ENCODE measurements at places on chromosomes 16 and 17.

GRCh38 chr17:67569873-67570272 is 147.9 kb upstream of the NOL11 start:
- no peak for DNase-seq

DNA sequence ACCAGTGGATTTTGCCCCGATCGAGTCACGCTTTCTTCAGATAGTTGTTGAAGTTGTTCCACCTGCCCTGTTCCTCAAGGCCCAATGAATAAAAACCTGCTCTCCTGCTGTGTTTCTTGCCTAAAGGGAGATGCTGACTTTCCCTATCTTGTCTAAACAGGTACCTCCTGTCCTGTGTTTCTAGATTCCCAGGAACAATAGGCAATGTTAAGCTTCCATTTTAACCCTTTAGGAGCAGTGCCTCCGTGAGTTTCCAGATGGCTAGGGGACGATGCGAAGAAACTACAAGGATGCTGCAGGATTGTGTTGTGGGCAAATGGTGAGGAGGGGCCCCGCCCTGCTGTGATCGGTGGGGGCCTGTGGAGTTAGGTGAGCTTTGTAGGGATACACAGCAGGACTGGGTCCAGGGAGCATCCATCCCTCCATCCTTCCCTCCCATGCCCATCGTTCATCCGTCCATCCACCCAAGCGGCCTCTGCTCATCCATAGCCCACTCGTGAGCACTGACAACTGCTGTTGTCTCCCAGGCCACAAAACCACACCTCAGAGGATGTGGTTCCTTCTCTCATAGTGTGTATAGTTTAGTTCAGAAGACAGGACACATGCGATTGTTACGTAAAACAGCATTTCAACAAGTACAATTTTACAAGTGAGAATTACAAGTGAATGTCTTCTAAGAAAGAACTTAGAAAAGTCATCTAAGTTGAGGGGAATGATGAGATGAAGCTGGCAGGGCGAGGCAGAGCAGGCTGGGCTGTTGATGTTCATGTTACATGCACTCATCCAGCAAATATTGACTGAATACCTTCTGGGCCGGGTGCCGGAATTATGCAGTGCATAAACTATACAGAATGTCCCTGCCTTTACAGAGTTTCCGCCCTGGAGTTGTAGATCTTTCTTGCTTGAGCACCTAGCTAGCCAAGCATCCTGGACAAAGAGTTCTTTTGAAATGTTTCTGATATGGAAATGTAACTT is 5.2 kb downstream of the ARSG start:
- DNase-seq, result no peak

- DNase-seq, result no peak
Measured at GRCh38 chr16:19929062-19929511, 44.4 kb upstream of the GPRC5B start.

GRCh38 chr17:55444471-55445441 is 23.1 kb upstream of the MMD start:
- DNase-seq, result no peak

GRCh38 chr17:1830288-1830687 is 483 bp downstream of the RPA1 start:
- DNase-seq, result no peak

GRCh38 chr16:53220585-53220984 is 165.8 kb downstream of the CHD9 start:
- no peak for DNase-seq

DNA sequence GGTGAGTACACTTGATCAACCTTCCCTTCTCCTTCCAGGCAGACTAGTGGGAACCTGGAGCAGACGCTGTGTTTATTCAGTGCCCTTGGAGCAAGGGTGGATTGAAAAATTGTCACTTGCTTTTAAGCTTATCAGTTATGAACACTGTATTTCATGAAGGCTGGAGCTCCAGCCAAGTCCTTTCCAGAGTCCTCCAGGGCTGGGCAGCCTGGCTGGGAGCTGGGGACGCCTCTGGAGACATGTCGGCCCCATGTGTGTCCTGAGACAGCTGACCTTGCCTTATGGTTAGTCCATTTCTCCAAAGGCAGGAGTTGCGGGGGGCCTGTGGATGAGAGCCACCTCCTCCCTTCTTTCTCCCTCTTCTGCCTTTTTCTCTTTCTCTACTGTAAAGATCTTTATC is 67.0 kb downstream of the RAP1GAP2 start:
- DNase-seq, result no peak

DNA sequence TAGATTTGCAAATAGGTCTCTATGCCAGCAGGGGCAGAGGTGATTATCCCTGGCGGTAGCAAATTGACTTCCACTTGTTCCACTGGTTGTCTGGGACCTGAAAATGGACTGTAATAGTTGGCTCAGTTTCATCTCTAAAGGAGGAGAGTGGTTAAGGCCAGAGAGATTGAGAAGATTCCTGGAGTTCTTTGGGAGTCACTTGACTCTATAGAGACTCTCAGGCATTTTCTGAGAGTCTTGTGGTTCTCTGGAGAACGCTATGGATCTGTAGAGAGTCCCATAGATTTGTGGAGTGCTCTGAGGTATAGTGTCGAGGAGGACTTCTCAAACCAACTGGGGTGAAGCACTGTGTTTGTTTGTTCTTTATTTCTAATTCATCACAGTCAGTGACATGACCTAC is 8.9 kb upstream of the PMP22 start:
- no peak for DNase-seq

GRCh38 chr17:79951361-79952264 is 84.1 kb downstream of the TBC1D16 start:
- DNase-seq, result no peak

DNA sequence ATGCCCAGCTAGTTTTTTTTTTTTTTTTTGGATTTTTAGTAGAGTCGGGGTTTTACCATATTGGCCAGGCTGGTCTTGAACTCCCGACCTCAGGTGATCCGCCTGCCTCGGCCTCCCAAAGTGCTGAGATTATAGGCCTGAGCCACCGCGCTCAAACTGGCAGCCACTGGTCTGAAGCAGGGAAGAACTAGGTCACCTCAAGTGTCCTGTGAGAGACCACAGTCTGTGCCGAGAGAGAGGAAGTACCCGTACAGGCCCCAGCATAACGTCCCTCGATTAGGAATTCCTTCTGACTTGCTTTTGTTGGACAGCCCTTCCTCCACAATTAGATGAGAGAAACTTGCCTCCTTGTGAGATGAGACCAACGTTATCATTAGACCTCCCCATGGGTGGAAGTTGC is 13.7 kb upstream of the CD300E start:
- no peak for DNase-seq

DNA sequence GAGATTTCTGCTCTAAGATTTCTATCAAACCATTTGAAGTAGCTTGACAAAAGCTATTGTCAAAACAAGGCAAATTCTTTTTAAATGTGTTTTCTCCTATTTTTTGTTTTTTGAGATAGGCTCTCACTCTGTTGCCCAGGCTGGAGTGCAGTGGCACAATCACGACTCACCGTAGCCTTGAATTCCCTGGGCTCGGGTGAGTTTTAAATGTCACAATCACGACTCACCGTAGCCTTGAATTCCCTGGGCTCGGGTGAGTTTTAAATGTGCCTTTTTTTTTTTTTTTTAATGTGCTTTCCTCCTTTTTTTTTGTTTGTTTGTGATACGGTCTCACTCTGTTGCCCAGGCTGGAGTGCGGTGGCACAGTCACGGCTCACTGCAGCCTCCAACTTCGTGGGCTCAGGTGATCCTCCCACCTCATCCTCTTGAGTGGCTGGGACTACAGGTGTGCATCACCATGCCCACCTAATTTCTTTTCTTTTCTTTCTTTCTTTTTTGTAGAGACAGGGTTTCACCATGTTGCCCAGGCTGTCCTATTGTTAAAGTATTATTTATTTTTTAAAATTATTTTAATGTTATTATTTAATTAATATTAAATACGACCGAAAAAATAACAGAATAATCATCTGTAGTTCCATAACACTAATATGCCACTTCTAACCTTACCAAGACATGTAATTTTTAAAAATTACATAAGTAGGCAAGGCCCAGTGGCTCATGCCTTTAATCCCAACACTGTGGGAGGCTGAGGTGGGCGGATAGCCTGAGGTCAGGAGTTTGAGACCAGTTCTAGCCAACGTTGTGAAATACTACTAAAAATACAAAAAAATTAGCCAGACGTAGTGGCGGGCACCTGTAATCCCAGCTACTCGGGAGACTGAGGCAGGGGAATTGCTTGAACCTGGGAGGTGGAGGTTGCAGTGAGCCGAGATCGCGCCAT is 69.7 kb upstream of the FA2H start:
- no peak for DNase-seq

- DNase-seq, result no peak
Measured at GRCh38 chr17:27603880-27604794, 26.9 kb upstream of the LGALS9 start.

- no peak for DNase-seq
Measured at GRCh38 chr17:72182371-72182873, 61.6 kb downstream of the SOX9 start.

GRCh38 chr17:4176808-4177472 is 33.9 kb downstream of the CYB5D2 start:
- no peak for DNase-seq

- DNase-seq, result no peak
Measured at GRCh38 chr16:67395458-67396158, 2.3 kb upstream of the TPPP3 start.

- DNase-seq, result no peak
Measured at GRCh38 chr17:66965801-66966262, 1.3 kb downstream of the CACNG4 start.

- DNase-seq, result no peak
Measured at GRCh38 chr16:87006021-87006420, 311.2 kb downstream of the C16orf95 start.

DNA sequence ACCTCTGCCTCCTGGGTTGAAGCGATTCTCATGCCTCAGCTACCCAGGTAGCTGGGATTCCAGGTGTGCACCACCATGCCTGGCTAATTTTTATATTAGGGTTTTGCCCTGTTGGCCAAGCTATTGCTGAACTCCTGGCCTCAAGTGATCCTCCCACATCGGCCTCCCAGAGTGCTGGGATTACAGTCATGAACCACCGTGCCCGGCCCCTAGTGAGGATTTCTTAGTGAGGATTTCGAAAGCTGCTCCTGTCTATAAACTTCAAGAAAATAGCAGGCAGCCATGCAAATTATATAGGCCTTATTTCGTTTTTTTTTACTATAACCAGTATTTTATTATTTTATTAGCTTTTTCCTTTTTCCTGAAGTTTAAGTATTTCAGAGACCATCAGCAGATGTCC is 41.6 kb downstream of the EPN2 start:
- DNase-seq, result no peak

GRCh38 chr17:17093764-17094163 is 51.5 kb downstream of the MPRIP start:
- DNase-seq, result no peak

GRCh38 chr16:29837841-29838240 is 17.6 kb downstream of the MVP start:
- DNase-seq, result no peak

- DNase-seq, result no peak
Measured at GRCh38 chr16:84825896-84826557, 6.2 kb downstream of the CRISPLD2 start.

DNA sequence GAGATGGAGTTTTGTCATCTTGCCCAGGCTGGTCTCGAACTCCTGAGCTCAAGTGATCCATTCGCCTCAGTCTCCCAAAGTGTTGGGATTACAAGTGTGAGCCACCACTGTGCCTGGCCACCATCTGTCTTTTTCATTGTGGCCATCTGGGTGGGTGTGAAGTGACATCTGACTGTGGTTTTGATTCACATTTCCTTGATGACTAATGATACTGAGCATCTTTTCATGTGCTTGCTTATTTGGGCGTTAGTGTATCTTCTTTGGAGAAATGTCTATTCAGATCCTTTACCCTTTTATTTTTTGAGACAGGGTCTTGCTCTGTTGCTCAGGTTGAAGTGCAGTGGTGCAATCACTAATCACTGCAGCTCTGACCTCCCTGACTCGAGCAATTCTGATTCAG is 53.9 kb upstream of the ERN1 start:
- DNase-seq, result no peak

DNA sequence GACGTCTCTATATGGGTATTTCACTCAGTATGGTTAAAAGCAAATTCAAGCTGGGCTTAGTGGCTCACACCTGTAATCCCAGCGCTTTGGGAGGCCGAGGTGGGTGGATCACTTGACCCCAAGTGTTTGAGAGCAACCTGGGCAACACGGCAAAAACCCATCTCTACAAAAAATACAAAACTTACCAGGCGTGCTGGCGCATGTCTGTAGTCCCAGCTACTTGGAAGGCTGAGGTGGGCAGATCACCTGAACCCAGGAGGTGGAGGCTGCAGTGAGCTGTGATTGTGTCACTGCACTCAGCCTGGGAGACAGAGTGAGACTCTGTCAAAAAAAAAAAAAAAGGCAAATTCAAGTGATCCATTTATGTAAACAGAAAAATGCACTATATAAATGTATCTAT is 1.3 kb upstream of the TNFRSF17 start:
- DNase-seq, result no peak

- no peak for DNase-seq
Measured at GRCh38 chr16:85455534-85455933, 157.6 kb upstream of the GSE1 start.

DNA sequence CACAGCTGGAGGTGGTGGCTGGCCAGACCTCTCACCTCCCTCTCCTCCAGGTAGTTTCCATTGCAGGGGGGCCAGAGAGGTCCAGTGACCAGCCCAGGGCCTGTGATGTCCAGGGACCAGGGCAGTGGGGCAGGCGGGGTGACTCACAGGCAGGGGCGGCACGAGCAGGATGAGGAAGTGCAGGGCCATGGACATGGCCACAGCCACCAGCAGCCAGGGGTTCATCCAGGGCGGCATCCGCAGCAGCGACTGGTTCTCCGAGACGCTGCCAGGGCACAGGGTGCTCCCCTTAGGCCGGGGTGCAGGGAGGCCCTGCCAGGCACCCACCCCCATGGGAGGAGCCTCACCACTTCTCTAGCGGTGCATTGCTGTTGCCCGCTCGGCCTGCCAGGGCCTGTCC is 12.9 kb upstream of the P2RX1 start:
- no peak for DNase-seq

- no peak for DNase-seq
Measured at GRCh38 chr17:76927577-76927976, 59.4 kb downstream of the MGAT5B start.

DNA sequence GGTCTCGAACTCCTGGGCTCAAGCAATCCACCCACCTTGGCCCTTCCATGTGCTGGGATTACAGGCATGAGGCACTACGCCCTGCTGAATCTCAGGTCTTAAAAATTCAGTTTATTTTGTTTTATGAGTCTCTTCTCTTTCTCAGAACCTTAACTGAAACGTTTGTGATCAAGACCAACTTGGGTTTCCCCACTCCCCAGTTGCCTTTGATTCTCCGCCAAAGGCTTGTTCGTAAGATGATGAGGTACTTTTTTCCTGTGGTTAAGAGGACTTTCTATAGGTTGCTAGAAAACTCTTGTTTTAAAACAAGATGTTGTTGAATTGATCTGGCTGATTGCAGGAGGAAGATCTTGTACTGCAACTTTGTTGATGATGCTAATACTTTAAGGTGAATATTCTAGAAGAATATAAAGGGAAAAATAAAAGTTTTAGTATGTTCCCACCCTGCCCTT is 11.7 kb downstream of the ABCC1 start:
- DNase-seq, result no peak

DNA sequence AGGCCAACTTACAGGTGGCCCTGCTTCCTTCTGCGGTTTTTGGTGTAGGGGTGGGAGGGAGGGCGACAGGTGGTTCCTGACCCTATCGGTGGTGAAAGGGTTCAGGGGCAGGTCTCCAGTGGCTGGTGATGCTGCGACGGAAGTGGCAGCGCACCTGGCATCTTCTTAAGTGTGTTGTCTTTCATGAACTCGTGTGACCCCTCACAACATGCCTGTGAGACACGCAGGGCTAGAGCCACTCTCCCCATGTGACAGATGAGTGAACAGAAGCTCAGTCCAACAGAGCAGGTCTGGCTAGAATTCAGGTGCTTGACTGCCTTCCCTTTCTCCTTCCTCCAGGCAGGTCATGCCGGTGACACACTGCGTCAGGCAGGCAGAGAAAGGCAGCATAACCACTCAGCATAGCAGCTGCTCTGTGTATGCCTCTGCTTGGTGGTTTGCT is 8.0 kb downstream of the TNFAIP1 start:
- DNase-seq, result no peak
